Lung (tissue), 17 donors: ENCODE measurements at places on chromosomes 12 and 14. TPM values are rescaled to one million over a fixed set of nuclear protein-coding genes. Genes with fewer than 3 reads are reported as not detected.

Gene TPCN1
- 29.4 TPM for polyA plus RNA-seq

Gene IAPP
- polyA plus RNA-seq: 0.01 TPM

Gene P2RX2
- polyA plus RNA-seq: 1.6 TPM

Gene TAS2R19
- 0.13 TPM for polyA plus RNA-seq

Gene INHBC
- 0.02 TPM for polyA plus RNA-seq

Gene AMIGO2
- 9.5 TPM for polyA plus RNA-seq

Gene SDSL
- polyA plus RNA-seq: 25.8 TPM

Gene ETFBKMT
- polyA plus RNA-seq: 1.8 TPM

Gene GALNT4
- 4.3 TPM for polyA plus RNA-seq

Gene FOXN4
- polyA plus RNA-seq: 0.04 TPM

Gene SMCO2
- 0.16 TPM for polyA plus RNA-seq

Gene TMTC1
- 3.0 TPM for polyA plus RNA-seq

Gene TAS2R30
- not detected for polyA plus RNA-seq

Gene ATXN7L3B
- polyA plus RNA-seq: 9.8 TPM

Gene SLC39A2
- 0.08 TPM for polyA plus RNA-seq

Gene EXOC5
- 16.3 TPM for polyA plus RNA-seq

Gene VDR
- polyA plus RNA-seq: 9.1 TPM

Gene GPR135
- 0.69 TPM for polyA plus RNA-seq

Gene FBLN5
- 43.1 TPM for polyA plus RNA-seq

Gene RTL1
- not detected for polyA plus RNA-seq

Gene SDR9C7
- not detected for polyA plus RNA-seq

Gene OTOGL
- polyA plus RNA-seq: 0.09 TPM

Gene SMCO3
- polyA plus RNA-seq: 0.61 TPM

Gene ABCC9
- 2.5 TPM for polyA plus RNA-seq

Gene CCDC196
- not detected for polyA plus RNA-seq

Gene CDH24
- 4.8 TPM for polyA plus RNA-seq

Gene C12orf50
- 0.05 TPM for polyA plus RNA-seq

Gene CELA1
- polyA plus RNA-seq: 0.05 TPM

Gene TMEM63C
- polyA plus RNA-seq: 0.41 TPM

Gene TMEM116
- polyA plus RNA-seq: 12.2 TPM

Gene MIA2
- 24.9 TPM for polyA plus RNA-seq

Gene DNAJC22
- 0.28 TPM for polyA plus RNA-seq

Gene KRT85
- polyA plus RNA-seq: not detected

Gene CNTN1
- polyA plus RNA-seq: 0.47 TPM

Gene BMAL2
- polyA plus RNA-seq: 7.8 TPM

Gene E2F7
- 0.24 TPM for polyA plus RNA-seq

Gene CCDC88C
- 20.6 TPM for polyA plus RNA-seq

Gene GLIPR1L1
- not detected for polyA plus RNA-seq

Gene KRT2
- 0.03 TPM for polyA plus RNA-seq

Gene DIO3
- 7.1 TPM for polyA plus RNA-seq

Gene BATF
- 15.2 TPM for polyA plus RNA-seq

Gene JPH4
- polyA plus RNA-seq: 0.44 TPM

Gene OAS2
- 20.8 TPM for polyA plus RNA-seq

Gene DHRS1
- polyA plus RNA-seq: 27.8 TPM
